Central memory CD4-positive, alpha-beta T cell (primary cell): ENCODE measurements at places on chromosomes 16 and 17.

DNA sequence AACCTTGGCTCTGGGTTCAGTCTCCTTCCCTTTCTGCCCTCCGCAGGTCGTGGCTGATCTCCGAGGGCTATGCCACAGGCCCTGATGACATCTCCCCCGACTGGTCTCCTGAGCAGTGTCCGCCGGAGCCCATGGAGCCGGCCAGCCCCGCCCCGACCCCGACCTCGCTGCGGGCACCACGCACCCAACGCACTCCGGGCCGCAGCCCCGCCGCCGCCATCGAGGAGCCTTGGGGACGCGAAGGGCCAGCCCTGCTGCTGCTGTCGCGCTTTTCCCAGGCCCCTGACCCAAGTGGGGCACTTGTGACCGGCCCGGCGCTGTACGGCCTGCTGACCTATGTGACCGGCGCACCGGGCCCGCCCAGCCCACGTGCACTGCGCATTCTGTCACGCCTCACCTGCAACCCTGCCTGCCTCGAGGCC lies 5.1 kb downstream of the ARMC5 start:
- no peak for DNase-seq

DNA sequence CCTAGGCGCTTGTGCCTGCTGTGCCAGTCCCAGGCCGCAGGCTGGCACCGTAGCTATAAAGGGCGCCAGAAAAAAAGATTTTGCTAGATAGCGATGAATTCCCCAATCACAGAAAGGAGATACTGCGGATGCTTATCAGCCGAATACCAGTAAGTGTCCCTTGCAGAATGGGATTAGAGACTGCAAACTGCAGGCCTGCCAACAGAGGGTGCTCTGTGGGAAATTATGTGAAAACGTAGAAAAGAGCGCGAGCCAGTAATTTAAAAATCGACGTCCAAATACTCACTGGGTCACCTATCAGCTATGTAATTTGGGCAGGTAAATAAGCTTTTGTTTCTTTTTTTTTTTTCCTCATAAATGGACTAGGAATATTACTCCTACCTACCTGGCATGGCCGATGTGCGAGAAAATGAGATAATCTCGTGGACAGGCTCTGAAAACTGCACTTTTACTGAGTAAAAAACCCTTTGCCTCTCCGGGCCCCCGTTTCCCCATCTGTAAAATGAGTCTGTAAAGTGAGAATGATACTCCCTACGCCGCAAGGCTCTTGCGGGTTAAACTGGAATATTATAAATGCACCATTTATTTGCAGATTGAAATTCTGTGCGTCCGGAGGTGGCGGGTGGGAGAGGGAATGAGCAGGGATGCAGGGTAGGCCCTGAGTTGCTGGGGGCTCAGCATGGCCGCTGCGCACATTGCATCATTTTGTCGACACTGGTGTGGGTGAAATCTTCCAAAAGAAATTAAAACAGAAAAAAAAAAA lies 1.2 kb upstream of the COG1 start:
- DNase-seq, result peak; percentile 60

GRCh38 chr17:66727634-66728570 lies 107.0 kb upstream of the CACNG5 start:
- DNase-seq, result peak; percentile 8

DNA sequence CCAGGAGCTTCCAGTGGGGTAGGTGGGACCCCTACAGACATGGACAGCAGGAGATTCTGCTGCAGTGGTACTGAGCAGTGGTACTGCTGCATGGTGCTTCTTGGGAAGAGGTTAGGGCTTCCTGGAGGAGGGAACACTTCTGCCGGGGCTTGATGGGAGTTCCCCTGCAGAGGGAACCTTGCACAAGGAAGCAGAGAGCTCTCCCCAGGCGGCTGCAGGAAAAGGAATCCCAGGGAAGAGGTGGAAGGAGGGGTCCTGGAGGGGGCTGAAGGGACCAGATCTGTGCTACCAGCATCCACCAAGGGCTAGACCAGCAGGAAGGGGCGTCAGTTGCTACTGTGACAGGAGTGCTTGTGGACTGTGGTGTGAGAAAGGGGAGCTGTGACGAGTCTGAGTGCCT lies 10.6 kb downstream of the RIPOR1 start:
- DNase-seq, result no peak

DNA sequence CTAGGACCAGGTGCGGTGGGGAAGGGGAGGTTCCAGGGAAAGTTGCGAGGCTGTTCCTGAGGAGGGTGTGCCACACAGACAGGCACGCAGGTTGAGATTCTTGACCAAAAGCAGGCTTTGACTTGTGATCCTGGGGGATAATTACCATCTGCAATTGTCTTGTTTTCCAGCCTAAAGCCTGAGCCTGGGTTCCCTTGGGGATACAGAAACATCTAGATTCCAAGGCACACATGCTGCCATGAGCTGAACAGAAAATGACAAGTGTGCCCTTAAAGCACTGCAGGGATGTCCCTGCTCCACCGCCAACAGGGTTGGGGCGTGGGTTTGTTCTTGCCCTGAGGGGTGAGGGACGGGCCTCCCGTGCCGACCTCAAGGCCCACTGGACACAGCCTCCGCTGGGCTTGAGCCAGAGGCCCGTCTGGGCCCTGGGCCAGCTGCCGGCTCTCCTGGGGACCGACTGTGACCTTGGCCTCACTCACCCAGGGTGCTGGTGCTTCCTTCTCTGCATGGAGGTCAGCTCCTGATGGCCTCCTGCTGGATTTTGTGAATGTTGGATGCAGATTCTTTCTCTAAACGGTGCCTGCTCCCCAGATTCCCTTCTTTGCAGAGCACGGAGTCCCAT lies 14.0 kb downstream of the CA5A start:
- DNase-seq, result no peak

GRCh38 chr16:70255574-70255973 lies 3.8 kb upstream of the EXOSC6 start:
- no peak for DNase-seq

- DNase-seq, result no peak
Observed at GRCh38 chr16:57392694-57393093, 11.9 kb upstream of the CCL17 start.
